GM23338 (cell line): ENCODE measurements at places on chromosomes 6 and 20. TPM values are rescaled to one million over a fixed set of nuclear protein-coding genes. Genes with fewer than 3 reads are reported as not detected.

PLN gene
- total RNA-seq: not detected in 2 replicates

PDE10A gene
- total RNA-seq: 2.0 and 3.9 TPM in 2 replicates

ERGIC3 gene
- 121 and 147 TPM in 2 replicates for total RNA-seq

SSTR4 gene
- not detected in 2 replicates for total RNA-seq

PET117 gene
- 21.7 and 25.2 TPM in 2 replicates for total RNA-seq

PACRG gene
- total RNA-seq: 0.17 and 1.7 TPM in 2 replicates

GDAP1L1 gene
- total RNA-seq: 6.9 and 11.2 TPM in 2 replicates

ESF1 gene
- 20.5 and 21.9 TPM in 2 replicates for total RNA-seq

COX4I2 gene
- total RNA-seq: not detected in 2 replicates

STX11 gene
- 0.08 and 0.35 TPM in 2 replicates for total RNA-seq

MROH8 gene
- 0.63 TPM in 1 of 2 replicates, not detected in the other for total RNA-seq

HLA-DQB1 gene
- 4.6 and 5.7 TPM in 2 replicates for total RNA-seq

CRIP3 gene
- total RNA-seq: 18.8 and 22.0 TPM in 2 replicates

XKR7 gene
- total RNA-seq: 3.0 and 3.9 TPM in 2 replicates

RAET1L gene
- not detected in 2 replicates for total RNA-seq

BPIFB1 gene
- total RNA-seq: not detected in 2 replicates

RCAN2 gene
- total RNA-seq: 6.3 and 9.3 TPM in 2 replicates

SLC32A1 gene
- total RNA-seq: 0.08 and 0.87 TPM in 2 replicates

CAP2 gene
- 6.7 and 9.4 TPM in 2 replicates for total RNA-seq

C20orf202 gene
- total RNA-seq: not detected in 2 replicates

IP6K3 gene
- total RNA-seq: 0.14 TPM in 1 of 2 replicates, not detected in the other

GGTLC1 gene
- total RNA-seq: not detected in 2 replicates

EPHA7 gene
- 7.3 TPM in 2 replicates for total RNA-seq

SLC22A16 gene
- total RNA-seq: 0.42 TPM in 1 of 2 replicates, not detected in the other

MAK gene
- total RNA-seq: 0.35 and 0.50 TPM in 2 replicates

PRKN gene
- total RNA-seq: 0.10 and 0.39 TPM in 2 replicates

GJA1 gene
- total RNA-seq: 587 and 609 TPM in 2 replicates
